ENCODE measurements at places on chromosomes 16 and 17. TPM values are rescaled to one million over a fixed set of nuclear protein-coding genes. Genes with fewer than 3 reads are reported as not detected.

MYH3 gene
- 3.2 TPM for total RNA-seq

ASB16 gene
- 0.42 TPM for total RNA-seq

MEFV gene
- 0.13 TPM for total RNA-seq

DNA sequence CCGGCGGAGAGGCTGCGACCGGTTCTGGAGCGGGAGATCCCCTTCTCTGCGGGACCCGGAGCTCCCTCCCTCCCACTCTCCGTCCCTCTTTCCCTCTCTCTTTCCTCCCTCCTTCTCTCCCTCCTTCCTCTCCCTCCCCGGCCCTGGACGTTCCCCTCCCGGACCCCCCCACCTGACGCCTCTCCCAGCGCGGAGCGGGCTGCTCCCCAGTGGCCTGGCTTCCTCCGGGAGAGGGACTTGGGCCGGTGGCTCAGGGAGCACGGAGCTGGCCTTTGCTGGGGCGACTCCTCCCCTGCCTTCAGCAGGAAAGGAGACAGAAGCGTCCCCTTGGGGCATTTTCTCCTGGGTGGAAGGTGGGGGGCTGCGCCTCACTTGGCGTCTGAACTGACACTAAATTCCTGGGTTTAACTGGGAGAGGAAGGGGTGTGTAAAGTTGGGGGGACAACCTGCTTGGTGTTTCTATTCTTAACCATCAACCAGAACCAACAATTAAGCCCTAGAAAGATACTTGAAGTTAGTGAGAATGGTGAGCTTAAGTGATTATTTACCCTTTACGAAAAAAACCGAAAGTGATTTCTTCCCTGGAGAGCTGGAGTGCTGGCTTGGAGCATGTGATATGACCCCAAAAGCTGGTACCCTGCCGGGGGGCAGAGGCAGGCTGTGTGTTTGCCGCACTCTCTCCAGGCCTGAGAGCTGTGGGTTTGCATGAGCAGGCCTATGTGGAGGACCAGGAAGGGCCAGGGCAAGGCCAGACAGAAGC lies 775 bp downstream of the SPIRE2 start:
- DNase-seq, result no peak

- DNase-seq, result peak; percentile 35
These were observed 387.1 kb upstream of the TNRC6C start for GRCh38 chr17:77571155-77571981.

DNA sequence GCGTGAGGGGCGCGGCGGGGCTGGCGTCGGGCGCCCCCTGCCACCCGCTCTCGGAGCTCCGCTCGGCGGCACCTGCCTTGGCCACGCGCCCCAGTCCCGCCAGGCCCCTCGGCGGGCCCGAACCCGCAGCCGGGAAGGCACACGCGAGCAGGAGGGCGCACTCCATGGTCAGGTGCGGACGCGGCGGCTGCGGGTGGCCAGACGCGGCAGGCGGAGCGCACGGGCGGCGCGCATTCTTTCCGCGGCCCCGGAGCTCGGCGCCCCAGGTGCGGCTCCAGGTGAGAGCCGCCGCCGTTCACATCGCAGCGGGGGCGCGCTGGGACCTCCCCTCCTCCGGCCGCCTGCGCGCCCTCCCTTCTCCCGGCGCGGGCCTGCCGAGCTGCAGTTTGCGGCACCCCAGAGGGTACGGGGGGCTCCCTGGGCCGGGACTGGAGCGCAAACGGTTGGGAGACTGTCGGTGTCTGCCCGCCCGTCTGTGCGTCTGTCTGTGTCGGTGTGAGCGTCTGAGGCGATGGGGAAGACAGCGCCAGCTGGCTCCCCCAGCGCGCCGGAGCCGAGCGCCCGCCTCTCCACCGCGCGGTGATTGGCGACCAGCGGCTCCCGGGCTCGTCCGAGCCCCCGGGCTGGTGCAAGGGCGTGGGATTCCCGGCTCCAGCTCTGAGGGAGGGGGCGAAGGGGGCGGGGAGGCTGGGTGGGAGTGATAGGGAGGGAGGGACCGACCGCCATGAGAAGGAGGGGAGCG lies at the start of gene ADAMTS18:
ADAMTS18 (minus strand) TSS at position 505 of the 742 bp plus-strand sequence; CDS start at position 166, 339 bp downstream.
- no peak for DNase-seq

Data from activated CD8-positive, alpha-beta T cell treated with anti-CD3 and anti-CD28 coated beads, Interleukin-2, amount 10 ng/mL, durations not matched to agents 7 days and 5 days (primary cell).